ENCODE measurements at places on chromosomes 1 and 21. TPM values are rescaled to one million over a fixed set of nuclear protein-coding genes. Genes with fewer than 3 reads are reported as not detected.

Gene TRIM58
- total RNA-seq, result 1.2 TPM

Gene TP73
- 2.4 TPM for total RNA-seq

Gene MAGI3
- total RNA-seq, result 23.6 TPM

Gene CD164L2
- total RNA-seq, result not detected

Gene TMEM125
- 41.1 TPM for total RNA-seq

Gene HSD3B1
- not detected for total RNA-seq

Gene LRRC38
- total RNA-seq, result not detected

Gene TMEM81
- total RNA-seq, result 5.1 TPM

Gene MYOG
- total RNA-seq, result not detected

DNA sequence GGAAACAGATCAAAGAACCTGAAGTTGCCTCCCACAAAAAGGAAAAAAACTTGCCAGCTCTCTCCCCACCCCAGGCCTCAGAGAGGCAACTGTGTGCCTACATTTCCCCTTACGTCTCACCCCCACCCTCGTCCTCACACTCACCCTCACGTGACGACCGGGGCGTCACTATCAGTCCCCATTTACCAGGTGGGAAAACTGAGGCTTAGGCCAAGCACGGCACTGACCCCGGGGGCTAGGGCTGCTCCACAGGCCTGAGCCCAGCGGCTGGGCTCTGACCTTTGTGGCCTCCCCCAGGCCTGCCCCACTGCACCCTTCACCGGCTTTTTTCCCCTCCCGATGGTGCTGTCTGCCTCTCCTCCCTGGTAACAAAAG lies 51.5 kb upstream of the RUNX3 start:
- DNase-seq, result no peak

- no peak for DNase-seq
Observed at GRCh38 chr1:205598841-205599668, 32.8 kb downstream of the ELK4 start.

- DNase-seq, result no peak
Observed at GRCh38 chr1:109917768-109918606, 7.3 kb downstream of the CSF1 start.

DNA sequence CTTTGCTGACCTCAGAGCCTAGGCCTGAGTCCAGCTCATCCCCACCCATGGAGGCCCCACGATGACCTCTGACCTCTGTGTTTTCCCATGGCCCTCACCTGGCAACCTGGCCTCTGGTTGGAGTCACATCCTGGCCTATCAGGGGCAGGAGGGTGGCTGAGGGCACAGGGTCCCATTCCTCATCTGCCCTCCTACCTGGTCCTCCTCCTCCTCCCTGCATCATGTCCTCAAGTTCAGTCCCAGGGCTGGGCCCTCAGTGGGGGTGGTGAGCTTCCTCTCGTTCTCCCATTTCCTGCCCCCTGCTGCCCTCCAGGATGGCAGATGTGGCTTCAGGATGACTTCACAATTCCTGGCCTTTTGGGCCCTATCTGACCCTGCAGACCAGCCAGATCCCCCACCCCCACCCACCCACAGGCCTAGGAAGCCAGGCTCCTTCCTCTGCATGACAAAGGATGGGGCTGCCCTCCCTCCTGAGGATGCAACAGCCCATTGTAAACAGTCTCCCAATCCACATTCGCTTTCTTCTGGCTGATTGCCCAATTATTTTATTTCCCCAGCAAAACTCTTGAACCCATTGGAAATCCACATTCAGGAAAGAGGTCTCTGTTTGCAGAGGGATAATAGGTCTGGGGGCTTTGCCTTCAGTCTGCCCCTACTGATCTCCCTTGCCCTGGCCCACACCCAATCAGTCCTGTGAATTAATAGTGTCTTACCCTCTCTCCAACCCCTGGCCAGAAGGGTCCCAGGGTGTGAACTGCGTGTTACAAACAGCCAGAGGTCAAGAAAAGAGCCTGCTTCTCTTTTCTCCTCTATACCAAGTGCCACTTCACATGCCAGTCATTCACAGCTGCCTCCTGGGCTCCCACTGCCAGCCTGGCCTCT lies 10.3 kb upstream of the LEFTY1 start:
- DNase-seq, result no peak

DNA sequence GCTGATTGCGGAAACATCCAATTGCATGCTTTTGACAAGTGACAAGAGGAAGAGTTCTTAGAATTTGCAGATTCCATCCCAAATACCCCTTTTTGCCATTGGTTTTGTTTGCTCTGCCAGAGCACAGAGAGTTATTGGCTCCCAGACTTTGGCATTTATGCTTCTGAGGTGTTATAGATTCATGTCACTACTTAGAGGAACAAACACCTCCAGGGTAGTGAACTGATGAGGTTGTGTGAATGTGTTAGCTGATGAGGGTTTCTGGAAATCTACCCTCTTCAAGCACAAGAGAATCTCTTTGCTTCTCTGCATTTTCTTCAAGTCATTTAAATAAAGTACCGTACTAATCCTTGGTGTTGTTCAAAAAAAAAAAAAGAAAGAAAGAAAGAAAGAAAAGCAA lies 33.9 kb upstream of the BRINP3 start:
- DNase-seq, result no peak

DNA sequence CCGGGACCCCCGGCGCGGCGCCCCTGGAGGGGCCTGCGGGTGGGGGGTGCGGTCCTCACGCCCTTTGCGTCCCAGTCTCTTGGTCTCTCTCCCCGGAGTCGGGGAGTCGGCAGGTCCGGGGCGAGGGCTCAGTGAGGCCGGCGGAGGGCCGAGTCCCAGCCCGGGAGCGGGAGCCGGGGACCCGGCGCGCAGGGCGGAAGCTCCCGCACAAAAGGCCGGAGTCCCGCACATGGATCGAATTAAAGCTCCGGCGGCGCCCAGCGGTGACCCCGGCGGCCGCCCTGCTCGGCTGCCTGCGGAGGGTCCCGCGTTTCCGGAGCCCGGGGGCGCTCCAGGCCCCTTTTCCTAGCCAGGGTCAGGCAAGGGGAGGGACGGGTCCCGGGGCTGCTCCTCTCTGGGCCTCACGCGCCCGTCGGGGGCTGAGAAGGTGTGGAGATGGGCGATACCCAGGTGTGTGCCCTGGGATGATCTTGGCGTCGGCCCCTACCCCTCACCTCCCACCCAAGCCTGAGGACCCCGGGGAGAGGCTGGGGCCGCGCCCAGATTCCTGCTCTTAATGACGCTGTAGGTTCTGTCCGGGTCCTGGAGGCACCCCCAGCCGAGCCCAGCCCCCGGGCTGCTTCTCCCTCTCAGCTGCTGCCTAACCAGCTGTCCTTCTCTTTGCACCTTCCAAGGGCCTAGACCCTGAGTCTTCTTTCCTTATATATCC lies 512 bp downstream of the FBLIM1 start:
- no peak for DNase-seq

- DNase-seq, result no peak
Observed at GRCh38 chr1:61506236-61506635, 218.7 kb downstream of the TM2D1 start.

DNA sequence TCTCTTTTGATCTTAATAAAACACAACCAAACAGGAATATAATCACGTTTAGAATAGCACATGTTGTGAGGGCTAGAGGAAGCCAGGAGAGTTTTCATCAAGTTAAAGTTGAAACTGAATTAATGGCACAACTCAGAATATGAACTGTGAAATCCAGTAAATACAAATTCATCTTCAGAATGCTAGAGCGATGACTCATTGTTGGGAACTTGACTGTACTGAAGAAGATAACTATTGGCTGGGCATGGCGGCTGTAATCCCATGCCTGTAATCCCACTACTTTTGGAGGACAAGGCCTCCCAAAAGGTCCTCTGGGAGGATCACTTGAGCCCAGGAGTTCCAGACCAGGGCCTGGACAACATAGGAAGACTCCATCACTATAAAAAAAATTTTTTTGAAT lies 8.8 kb downstream of the SYF2 start:
- no peak for DNase-seq

- DNase-seq, result no peak
Observed at GRCh38 chr1:115246526-115246925, 91.5 kb downstream of the NGF start.

- no peak for DNase-seq
Observed at GRCh38 chr1:59285691-59286090, 11.2 kb upstream of the FGGY start.

DNA sequence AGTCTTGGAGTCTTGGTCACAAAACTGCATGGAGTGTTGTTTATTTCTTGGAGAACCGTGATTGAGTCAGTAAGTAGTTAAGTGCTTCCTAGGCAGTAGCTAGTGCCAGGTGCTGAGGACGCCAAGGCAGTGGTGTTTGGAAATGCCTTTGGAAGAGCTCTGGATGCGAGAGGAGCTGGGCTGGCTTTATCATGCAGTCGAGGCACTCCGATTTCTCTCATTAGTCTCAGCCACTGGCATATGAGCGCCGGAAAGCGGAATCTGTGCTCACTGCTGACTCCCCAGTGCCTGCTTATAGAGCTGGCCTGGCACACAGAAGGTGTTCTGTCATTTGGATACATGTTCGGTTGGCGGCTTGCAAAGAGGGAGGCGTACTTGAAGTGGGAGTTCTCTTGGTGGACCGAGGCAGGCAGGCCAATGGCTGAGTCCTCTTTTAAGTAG lies 3.6 kb downstream of the TENT5C start:
- no peak for DNase-seq

GRCh38 chr1:87400813-87401212 lies 72.1 kb downstream of the LMO4 start:
- no peak for DNase-seq

DNA sequence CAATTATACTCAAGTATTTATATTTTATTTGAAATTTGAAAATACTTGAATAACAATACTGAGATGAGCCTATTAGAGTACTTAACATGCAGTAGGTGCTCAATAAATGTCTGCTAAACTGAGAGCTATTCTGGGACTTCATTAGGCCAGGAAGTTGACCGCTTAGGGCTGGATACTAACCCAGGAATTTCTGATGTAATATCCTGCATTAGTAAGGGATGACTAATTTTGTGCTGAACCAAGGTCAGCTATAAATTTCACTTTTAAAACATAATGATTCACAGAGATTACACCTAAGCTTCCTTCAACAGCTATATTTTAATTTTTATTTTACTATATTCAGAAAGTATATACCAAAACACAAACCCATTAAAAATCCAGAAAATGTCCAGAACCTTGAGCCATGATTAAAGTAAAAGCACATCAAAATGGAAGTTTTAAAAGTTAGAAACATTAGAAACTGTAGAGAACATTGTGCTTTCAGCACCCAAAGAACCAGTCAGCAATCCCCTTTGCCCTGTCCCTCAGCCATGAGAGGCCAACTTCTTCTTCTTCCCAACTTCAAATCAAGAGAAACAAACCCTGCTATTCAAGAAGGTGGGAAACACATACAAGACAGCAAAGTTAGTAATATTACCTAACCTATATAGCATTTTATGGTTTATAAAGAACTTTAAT lies 35.4 kb downstream of the WNT2B start:
- no peak for DNase-seq

DNA sequence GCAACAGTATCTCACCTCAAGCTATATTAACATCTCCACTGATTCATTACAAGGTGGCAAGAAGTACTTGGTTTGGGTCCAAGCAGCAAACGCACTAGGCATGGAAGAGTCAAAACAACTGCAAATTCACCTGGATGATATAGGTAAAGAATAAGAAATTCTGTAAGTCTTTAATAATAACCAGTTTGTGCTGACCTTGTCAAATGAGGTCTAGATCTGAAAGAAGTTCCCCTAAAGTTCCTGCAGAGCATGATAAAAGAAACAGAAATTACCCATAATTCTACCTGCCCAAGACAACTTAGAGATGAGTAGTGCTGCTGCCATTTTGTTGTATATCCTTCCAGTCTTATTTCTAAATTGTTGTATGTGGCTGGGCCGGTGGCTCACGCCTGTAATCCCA lies 34.5 kb downstream of the IL23R start:
- no peak for DNase-seq

DNA sequence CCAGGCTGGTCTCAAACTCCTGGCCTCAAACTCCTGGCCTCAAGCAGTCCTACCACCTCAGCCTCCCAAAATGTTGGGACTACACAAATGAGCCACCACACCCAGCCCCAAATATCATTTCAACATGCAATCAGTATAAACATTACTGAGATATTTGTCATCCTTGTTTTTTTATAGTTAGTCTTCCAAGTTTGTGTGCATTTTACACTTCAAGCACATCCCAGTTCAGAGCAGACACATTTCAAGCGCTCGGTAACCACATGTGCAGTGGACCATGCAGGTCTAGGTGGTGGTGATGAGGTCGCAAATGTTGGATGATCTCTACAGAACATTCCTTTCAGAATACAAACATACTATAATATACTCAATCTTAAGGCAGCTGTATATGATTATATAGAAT lies 23.8 kb upstream of the APP start:
- no peak for DNase-seq

DNA sequence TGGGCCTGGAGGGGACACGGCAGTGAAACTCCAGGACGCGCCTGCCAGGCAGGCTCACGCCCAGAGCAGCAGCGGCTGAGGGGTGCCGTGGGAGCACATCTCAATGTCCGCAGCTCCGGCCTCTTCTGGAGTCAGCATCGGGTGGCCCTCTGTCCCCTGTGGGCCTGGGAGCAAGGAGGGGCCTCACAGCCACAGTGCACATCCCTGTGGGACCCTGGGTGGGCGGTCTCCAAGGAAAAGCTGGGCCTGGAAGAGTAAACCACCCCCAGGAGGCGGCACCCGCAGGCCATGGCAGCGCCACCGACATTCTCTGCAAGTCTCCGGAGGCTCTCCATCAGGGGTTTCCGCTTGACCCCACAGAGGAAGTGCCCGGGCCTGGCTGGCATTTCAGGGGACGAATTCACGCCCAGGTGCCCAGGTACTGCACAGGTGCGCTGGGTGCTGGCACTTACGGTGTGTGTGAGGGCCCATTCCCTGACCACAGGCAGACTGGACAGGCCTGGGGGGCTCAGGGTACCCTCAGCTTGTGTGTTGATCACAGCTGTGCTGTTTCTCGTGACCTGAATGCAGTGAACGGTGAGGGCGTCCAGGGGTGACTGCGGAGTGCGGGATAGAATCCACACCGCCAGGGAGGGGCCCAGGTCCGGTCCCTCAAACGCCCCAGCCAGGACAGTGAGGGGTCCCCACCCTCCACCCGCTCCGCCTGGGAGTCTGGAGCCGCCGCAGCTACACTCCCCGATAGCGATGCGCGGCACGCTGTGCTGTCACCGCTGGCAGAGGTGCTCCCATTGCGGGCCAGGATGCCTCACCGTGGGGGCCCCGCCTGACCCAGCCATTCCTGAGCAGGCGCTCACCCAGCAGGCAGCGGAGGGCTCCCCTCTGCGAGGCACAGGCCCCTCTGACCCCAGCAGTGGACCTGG lies 16.6 kb upstream of the RNF223 start:
- no peak for DNase-seq

DNA sequence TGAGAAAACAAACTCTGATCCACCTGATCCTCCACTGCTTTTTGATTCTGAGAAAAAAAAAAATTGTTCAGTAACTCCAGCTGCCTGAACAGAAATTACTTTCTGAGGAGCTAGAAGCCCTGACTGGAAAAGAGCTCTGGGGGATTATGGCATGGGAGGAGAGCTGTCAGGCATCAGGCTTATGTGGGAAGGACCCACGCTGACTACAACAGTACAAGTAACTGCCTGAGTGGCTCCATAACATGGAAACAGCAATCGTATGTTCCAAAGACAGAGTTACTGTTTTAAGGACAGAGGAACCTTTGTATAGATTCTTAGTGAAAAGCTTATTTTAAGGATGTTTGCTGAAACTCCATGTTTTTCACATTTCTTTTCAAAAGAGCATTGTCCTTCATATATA lies 1.2 kb upstream of the ANGPTL7 start:
- DNase-seq, result no peak

Data from progenitor cell of endocrine pancreas (in vitro differentiated cells).